ENCODE measurements at places on chromosomes 6 and 20.

GRCh38 chr6:36608788-36609563, 14.8 kb downstream of the SRSF3 start:
- no peak for DNase-seq

- no peak for DNase-seq
Measured at GRCh38 chr6:3001773-3002293, 2.1 kb downstream of the NQO2 start.

- DNase-seq: no peak
Measured at GRCh38 chr6:27591699-27592480, 119.0 kb upstream of the ZNF184 start.

- no peak for DNase-seq
Measured at GRCh38 chr6:114121913-114122662, 151.1 kb upstream of the HDAC2 start.

GRCh38 chr20:51335329-51335841, 207.1 kb downstream of the NFATC2 start:
- no peak for DNase-seq
